ENCODE measurements at places on chromosomes 6 and 20. TPM values are rescaled to one million over a fixed set of nuclear protein-coding genes. Genes with fewer than 3 reads are reported as not detected.

FAM50B gene
- 2.9 TPM for total RNA-seq

GRCh38 chr6:170366248-170366960 lies 59.8 kb downstream of the FAM120B start:
- no peak for DNase-seq

DNA sequence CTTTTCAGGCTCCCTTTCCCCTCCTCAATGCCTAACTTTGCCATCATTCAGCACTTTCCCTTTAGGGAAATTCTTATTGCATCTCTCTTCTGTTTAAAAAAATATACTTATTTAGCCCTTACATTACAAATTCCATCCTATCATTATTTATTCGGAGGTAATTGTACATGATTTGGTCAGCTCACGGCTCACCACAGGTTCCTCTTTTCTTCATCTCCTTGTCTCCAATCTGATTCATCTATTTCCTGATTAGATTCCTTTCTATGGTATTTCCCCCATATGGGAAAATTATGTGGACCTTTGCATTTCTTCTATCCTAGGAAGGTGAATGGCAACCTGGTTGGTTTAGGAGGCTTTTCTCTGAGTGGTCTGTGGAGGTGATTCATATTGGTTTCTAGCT lies 12.9 kb upstream of the EMILIN3 start:
- DNase-seq = no peak

- no peak for DNase-seq
These were observed 27.7 kb downstream of the FAM50B start for GRCh38 chr6:3876866-3877265.

ZNFX1 gene
- total RNA-seq = 10.4 TPM

DNA sequence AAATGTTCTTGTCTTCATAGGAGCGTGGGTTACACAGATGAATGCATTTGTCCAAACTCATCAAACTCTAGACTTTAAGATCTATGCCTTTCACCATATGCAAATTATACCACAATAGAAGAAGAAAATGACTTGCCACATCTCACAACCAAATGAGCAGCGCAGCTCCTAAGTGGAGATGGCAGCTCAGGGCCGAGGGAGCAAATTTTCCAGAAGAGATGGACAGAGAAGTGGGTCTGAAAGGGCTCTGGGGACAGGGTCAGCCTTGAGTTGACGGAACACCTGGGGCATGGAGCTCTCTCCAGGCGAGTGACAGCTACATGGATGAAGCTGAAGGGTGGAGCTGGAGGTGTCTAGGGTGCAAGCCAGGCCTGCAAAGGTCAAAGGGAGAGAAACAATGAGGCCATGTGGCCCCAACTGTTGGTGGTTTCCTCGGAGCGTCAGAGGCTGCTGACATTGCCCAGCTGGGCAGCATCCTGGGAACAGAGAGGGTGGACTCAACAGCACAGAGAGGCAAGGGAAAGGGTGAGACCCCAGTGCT lies 228.3 kb downstream of the NRN1 start:
- no peak for DNase-seq

AVP gene
- total RNA-seq = not detected

DNA sequence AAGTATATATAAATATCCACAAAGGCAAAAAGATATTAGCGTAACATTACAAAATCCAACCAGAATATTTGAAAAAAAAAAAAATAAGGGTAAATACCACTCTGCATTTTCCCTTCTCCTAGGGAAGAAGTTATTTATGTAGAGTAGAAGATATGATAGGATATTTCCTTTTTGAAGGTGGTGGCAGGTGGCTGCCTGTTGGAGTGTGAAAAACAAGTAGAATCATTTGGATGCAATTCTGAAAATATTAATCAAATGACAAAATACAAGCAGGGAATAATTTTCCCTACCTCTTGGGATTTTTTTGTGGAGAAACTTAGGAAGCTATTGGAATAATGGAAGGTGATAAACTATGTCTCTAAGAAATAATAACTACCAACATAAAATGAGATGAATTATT lies 62.5 kb upstream of the OGFRL1 start:
- no peak for DNase-seq

ATP6V1G2 gene
- 3.3 TPM for total RNA-seq

DNA sequence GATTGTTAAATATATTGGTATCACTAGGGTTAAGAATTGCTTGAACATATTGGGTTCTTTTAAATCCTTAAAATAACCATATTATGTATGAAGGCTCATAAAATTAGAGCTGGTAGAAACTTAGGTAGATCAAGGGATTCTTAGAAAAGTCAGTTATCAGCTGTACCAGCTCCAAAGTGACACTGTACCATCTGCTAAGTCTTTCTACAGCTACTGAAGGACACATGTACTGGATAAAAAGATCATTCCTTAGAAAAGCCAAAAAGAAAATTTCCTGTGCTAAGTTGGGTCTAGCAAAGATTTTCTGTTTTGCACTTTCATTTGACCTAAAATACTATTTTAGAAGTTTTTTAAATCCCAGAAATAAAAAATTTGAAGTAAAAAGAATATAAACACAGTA lies 130.4 kb downstream of the CD164 start:
- no peak for DNase-seq

SIRPB2 gene
- total RNA-seq = not detected

DNA sequence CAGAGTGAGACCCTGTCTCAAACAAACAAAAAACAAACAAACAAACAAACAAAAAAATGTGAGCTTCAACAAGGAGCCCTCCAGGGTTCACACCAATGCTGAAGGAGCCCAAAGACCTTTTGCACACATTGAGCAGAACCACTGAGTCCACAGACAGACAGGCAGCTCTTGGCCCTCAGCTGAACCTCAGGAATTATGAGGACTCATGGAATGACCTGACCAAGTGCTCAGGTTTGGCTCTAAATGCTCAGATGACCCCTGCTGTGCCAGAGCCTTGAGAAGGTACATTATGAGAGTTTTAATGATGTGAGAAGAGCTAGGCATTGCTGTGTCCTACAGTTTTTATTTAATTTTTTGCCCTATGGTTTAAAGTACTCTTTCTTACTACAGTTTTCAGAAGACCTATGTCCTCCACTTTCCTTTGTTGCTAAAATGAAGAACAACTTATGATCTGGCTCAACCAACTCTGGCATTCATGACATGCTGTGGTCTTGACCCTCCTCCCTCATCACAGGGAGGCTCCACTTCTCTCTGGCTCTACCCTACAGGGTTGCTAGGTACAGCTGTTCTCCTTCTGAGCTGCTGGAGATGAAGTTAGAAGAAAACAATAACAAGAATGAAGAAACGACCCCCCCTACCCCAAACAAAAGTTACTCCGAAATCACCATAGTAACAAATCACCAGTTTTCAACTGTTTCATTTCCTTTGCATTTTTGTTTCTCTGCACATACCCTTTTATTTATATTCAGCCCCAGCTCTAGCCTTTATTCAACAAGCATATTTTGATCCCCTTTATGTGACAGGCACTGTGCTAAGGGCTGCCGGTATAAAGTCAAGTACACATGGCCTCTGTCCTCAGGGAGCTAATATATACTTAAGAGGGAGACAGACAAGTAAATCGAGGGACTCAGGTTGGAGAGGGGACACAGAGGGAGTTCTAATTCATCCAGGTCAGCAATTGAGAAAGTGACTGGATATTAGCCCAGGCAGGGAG lies 128.7 kb upstream of the TRAF3IP2 start:
- no peak for DNase-seq

DNA sequence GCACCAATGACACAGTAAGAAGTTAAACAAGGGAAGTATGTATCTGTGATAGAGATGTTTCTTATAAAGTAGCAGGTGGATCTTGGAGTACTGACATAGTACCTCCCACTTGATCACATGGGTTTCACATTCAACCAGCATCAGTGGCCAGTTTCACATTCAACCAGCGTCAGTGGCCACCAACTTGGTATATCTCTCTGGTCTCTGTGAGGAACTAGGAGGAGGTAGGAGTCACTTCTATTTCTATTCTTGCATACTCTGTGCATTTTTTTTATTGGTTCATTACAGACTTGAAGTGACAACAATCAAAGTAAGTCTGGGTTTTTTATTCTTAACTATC lies 200.3 kb upstream of the SIM1 start:
- no peak for DNase-seq

GRCh38 chr6:28711325-28711724 lies 185.6 kb downstream of the GPX5 start:
- DNase-seq = no peak

GJA10 gene
- not detected for total RNA-seq

Measured in neural crest cell (in vitro differentiated cells).